Thymus (tissue), 14 donors: ENCODE measurements at places on chromosomes 7 and 10. TPM values are rescaled to one million over a fixed set of nuclear protein-coding genes. Genes with fewer than 3 reads are reported as not detected.

GRCh38 chr10:111316722-111317212 lies 239.9 kb downstream of the ADRA2A start:
- H3K4me3 ChIP-seq: no peak overlapping the region
- H3K4me1 ChIP-seq: no peaks in the 10 kb centered on the region
- no peaks in the 10 kb centered on the region for H3K27me3 ChIP-seq
- no peak overlapping the region for H3K27ac ChIP-seq
- H3K36me3 ChIP-seq: no peaks in the 10 kb centered on the region

DNA sequence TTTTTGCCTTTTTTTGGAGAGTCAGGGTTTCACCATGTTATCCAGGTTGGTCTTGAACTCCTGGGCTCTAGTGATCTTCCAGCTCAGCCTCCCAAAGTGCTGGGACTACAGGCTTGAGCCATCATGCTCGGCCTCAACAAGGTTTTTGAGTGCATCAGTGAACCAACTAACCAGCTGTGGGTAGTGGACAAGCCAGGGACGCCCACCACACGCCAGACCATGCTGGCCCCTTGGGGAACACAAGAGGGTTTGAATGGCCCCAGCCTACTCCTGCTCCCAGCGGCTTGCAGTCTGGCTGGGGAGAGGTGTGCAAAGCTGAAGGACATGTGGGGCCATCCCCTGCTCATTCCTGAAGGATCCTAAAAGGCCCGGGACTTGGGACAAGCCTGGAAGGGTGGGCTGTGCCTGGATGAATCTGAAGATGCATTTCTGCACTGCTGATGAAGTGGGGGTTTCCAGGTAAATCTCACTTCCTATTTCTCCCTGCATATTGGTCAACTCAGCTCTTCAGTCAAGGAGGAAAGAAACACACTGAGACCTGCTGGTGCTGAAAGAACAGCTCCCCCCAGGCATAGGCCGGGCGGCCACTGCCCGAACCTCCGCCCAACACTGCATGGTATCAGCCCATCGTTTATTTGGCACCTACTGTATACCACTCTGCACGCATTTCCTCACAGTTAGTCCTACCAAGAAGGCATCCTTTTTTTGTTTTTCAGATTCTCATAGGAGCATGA lies 6.9 kb downstream of the MMD2 start:
- peaks cover 8% of the 10 kb centered on the region for H3K27me3 ChIP-seq
- H3K27ac ChIP-seq: no peak overlapping the region
- DNase-seq: no peak
- no peak overlapping the region for H3K4me3 ChIP-seq
- no peaks in the 10 kb centered on the region for H3K36me3 ChIP-seq
- H3K4me1 ChIP-seq: no peaks in the 10 kb centered on the region

DNA sequence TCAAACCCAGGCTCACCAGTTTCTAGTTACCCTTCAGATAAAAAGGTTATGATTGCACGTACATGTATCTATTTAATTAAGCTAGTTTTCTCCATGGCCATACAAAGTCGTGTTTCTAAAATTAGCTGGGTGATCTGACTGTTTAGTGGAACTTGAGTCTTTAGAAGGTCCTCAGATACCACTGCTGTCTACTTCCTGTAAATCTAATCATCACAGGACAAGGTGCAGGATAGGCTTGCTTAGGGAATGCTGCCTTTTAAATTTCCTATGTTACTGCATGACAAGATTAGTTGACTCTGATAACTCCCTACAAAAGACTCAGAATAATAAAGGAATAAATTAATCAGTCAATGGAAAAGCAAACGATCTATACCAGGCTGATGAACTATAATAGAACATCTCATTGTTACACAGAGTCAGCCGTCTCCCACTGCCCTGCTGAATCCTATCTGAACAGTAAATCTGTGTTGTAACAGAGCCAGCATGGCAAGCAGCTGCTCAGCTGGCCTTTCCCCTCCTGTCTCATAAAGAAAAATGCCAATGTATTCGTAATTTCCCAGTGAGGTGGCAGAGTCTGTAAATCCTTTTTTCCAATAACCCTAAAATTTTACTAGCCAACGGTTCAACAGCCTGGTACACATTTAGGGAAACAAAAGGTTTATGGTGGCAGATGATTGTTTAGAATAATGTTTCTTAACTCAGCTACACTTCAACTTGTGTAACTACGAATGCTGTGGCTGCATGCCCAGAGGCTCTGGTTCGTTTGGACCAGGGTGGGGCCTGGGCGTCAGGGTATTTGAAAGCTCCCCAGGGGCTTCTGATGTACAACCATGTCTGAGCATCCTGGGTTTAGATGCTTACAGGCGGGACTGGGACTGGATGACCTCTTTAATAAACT lies 318.0 kb downstream of the PAXIP1 start:
- H3K4me3 ChIP-seq: no peak overlapping the region
- H3K36me3 ChIP-seq: no peaks in the 10 kb centered on the region

DNA sequence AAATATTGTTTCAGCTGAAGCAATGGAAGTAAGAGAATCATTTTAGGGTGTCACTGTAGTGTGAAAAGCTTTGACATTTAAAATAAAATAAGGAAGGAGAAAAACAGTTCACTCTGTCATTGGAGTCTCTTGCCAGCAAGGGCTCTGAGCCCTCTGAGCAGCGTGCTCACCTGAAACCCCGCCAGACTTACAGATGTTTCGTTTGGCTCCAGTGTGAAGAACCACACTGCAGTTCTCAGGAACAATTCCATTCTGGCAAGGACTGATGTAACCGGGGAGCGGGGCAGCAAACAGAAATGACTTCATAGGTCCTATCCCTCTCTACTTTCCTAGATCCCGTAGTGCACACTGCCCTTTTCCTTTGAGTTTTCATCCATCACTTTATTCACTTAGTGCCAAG lies 164.3 kb downstream of the CELF2 start:
- DNase-seq: no peak
- H3K4me1 ChIP-seq: peaks cover 41% of the 10 kb centered on the region
- peaks cover 56% of the 10 kb centered on the region for H3K36me3 ChIP-seq
- H3K27ac ChIP-seq: peak overlapping the region; percentile 19

DNA sequence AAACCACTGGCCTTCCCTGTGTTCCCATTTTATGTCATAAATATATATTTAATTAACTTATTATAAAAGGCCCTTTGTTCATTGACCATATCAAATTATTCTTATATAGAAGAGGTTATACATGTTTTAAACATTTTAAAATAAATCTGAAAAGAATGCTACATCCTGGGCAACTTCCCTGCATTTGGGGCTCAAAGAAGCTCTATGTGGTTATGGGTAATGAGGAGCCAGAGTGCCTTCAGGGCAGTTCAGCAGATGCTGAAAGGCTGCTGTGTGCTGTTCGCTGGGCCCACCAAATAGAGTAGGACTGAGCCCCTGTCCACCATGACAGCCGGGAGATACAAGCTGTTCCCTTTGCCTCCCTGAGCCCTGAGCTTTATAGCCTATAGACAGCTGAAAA lies 35.9 kb downstream of the HTRA1 start:
- no peak for DNase-seq
- no peaks in the 10 kb centered on the region for H3K36me3 ChIP-seq
- H3K27me3 ChIP-seq: no peaks in the 10 kb centered on the region
- H3K27ac ChIP-seq: no peak overlapping the region
- H3K4me1 ChIP-seq: no peaks in the 10 kb centered on the region

- no peaks in the 10 kb centered on the region for H3K36me3 ChIP-seq
- H3K4me3 ChIP-seq: no peak overlapping the region
- no peaks in the 10 kb centered on the region for H3K4me1 ChIP-seq
These were observed 64.1 kb downstream of the CTTNBP2 start for GRCh38 chr7:117808910-117809705.

DNA sequence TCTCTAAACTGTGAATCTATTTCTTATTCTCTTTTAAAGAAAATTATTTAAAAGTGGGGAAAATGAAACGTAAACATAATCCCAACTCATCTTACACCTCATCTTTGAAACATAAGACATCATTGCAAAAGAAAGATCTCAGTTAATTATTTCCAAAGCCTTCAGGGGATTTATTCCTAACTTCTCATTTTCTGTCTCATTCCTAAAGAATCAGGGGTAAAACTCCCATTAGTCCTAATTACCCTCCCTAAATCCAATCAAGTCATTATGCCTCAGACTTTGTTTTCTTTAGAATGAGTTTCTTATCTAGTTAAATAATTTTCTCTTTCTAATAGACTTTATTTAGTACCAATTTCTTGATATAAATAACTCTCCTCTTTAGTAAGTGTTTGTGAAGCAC lies 39.7 kb upstream of the JCAD start:
- no peaks in the 10 kb centered on the region for H3K4me1 ChIP-seq
- DNase-seq: no peak
- H3K27me3 ChIP-seq: no peaks in the 10 kb centered on the region
- H3K4me3 ChIP-seq: no peak overlapping the region
- no peaks in the 10 kb centered on the region for H3K36me3 ChIP-seq
- no peak overlapping the region for H3K27ac ChIP-seq

DNA sequence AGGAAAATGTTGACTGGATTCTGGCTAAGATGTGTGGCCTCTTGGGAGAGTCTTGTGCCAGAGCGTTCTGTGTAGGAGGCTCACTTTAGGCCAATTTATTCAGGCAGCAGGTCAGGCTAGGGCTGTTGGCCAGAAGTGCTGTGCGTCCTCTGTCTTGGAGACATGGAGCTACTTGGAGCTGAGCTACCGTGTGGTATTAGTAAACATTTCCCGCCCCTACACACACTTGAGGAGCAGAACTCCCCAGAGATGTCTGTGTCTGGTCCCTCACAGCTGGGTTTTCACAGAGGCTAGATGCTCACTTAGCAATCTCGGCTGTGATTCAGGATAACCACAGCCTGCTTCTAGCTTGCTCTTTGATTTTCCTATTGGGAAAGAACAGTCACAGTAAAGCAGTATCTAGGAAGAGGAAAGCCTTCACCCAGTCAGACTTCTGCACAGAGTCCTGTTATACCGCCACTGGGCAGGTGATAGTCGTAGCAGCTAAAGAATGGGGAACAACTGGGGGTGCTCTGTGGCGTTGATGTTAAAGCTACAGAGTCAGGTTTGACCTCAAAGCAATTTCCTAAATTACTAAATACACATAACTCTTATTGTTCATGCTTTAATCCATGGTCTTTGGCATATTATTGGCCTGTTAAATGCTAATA lies 86.7 kb downstream of the MDFIC start:
- H3K27me3 ChIP-seq: no peaks in the 10 kb centered on the region
- no peaks in the 10 kb centered on the region for H3K36me3 ChIP-seq
- H3K4me3 ChIP-seq: no peak overlapping the region
- H3K27ac ChIP-seq: no peak overlapping the region
- H3K4me1 ChIP-seq: peaks cover 21% of the 10 kb centered on the region
- no peak for DNase-seq

DNA sequence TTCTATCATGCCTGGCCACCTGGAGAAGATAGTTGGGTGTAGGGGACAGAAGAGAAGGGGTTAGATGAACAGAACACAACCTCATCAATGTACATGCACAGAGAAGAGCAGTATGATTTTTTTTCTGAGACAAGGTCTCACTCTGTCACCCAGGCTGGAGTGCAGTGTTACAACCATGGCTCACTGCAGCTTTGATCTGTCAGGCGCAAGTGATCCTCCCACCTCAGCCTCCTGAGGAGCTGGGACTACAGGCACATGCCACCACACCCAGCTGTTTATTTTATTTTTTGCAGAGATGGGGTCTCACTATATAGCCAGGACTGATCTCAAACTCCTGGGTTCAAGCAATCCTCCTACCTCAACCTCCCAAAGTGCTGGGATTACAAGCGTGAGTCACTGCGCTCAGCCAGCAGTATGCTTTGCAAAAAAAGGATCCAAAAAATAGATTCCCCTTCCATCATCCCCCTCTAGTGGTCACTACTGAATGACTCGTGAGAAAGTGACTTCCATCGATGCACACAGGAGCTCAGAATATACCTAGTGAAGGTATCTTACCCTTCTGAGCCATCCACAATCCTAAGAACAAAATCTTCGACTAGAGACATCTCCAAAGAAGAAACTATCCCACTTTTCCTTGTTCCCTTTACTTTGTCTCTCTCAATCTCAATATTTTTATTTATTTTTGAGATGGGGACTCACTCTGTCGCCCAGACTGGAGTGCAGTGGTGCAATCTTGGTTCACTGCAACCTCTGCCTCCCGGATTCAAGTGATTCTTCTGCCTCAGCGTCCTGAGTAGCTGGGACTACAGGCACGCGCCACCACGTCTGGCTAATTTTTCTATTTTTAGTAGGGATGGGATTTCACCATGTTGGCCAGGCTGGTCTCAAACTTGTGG lies 21.0 kb downstream of the ZCWPW1 start:
- peak overlapping the region; percentile 13 for H3K27ac ChIP-seq
- H3K4me3 ChIP-seq: no peak overlapping the region
- H3K4me1 ChIP-seq: peaks cover 14% of the 10 kb centered on the region
- no peaks in the 10 kb centered on the region for H3K27me3 ChIP-seq
- no peaks in the 10 kb centered on the region for H3K36me3 ChIP-seq
- DNase-seq: no peak

GRCh38 chr7:70376561-70377031 lies 755.3 kb upstream of the GALNT17 start:
- no peak for DNase-seq
- H3K4me3 ChIP-seq: no peak overlapping the region
- H3K4me1 ChIP-seq: no peaks in the 10 kb centered on the region
- no peaks in the 10 kb centered on the region for H3K27me3 ChIP-seq

GRCh38 chr7:74084722-74085578 lies 1.3 kb downstream of the LIMK1 start:
- H3K4me3 ChIP-seq: no peak overlapping the region
- peaks cover 7% of the 10 kb centered on the region for H3K4me1 ChIP-seq

DNA sequence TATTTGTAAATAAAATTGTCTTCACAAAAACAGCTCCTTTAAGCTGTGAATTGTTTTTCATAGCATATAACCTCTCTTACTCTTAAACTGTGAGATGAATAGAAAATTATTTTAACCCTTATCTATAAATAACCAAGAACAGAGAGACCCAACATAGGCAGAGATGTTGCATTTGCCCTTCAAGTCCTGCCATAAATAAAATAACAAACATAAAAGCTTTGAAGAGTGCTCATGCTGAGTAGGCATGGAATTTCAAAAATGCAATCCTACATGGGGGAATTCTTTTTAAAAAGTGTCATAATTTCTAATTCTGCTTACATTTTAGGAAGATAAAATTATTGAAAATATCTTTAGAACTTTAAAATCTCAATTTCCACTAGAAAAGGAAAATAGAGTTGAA lies 124.1 kb upstream of the FERD3L start:
- H3K27ac ChIP-seq: no peak overlapping the region
- no peak for DNase-seq
- H3K4me1 ChIP-seq: no peaks in the 10 kb centered on the region
- H3K4me3 ChIP-seq: no peak overlapping the region
- no peaks in the 10 kb centered on the region for H3K27me3 ChIP-seq
- no peaks in the 10 kb centered on the region for H3K36me3 ChIP-seq

- H3K27ac ChIP-seq: no peak overlapping the region
- H3K36me3 ChIP-seq: no peaks in the 10 kb centered on the region
- H3K4me1 ChIP-seq: peaks cover 13% of the 10 kb centered on the region
- no peak for DNase-seq
- no peak overlapping the region for H3K4me3 ChIP-seq
These were observed 4.6 kb upstream of the ADRA2A start for GRCh38 chr10:111072232-111072631.

GRCh38 chr10:3948843-3949242 lies 163.8 kb upstream of the KLF6 start:
- DNase-seq: no peak
- no peak overlapping the region for H3K4me3 ChIP-seq
- H3K27ac ChIP-seq: no peak overlapping the region
- peaks cover 23% of the 10 kb centered on the region for H3K4me1 ChIP-seq
- H3K27me3 ChIP-seq: no peaks in the 10 kb centered on the region
- H3K36me3 ChIP-seq: no peaks in the 10 kb centered on the region

Gene SYT15B
- 0.55 TPM for polyA plus RNA-seq

Gene FAM185A
- 5.6 TPM for polyA plus RNA-seq

Gene SLC26A3
- polyA plus RNA-seq: 0.11 TPM

Gene PNLIPRP2
- polyA plus RNA-seq: 0.25 TPM

Gene POT1
- polyA plus RNA-seq: 18.0 TPM

Gene KCNH2
- polyA plus RNA-seq: 1.5 TPM

Gene NEUROG3
- polyA plus RNA-seq: 0.14 TPM

Gene CC2D2B
- 0.27 TPM for polyA plus RNA-seq

Gene TAS2R16
- polyA plus RNA-seq: not detected
